ENCODE measurements at places on chromosomes 1 and 21. TPM values are rescaled to one million over a fixed set of nuclear protein-coding genes. Genes with fewer than 3 reads are reported as not detected.

DNA sequence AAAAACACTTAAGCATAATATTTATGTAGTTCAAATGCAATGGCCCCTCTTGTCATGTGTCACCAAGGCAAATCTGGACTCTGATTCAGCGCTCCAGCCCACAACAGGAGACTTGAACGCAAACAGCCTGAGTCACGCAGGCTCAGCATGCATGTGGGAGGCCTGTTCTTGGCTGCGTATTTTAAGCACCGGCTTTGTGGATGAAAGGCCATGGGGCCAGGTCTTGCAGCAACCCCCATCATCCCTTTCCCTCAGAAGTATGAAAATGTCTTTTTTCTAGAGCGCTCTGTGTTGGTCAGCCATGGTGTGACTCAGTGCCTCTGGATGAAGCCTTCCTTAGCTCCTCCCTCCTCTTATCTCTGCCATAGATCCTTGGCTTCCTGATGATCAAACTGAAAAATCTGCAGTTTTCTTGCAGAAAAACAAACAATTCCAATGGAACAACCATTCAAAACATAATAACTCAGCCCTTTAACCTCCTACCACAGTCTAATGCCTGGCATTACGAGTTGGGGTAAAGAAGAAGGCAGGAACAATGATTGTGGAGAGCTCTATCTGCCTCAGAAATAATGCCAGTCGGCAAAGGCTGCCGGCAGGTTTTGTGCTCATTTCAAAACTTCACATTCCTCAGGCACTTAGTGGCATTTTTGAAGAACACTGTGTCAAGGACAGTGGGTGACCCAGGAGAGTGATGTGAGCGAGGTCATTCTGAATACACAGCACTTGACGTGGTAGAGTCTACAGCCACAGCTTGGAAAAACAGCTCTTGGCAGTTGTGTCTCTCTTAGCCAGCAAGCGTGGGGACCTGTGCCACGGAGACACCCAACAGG, 167.5 kb downstream of the CLIC6 start:
- no peak for DNase-seq

GRCh38 chr1:197355248-197355995, 87.4 kb downstream of the CRB1 start:
- DNase-seq = no peak

GNG12 gene
- total RNA-seq = 35.1 TPM

- DNase-seq = no peak
Measured at GRCh38 chr1:17032741-17033140, 21.0 kb upstream of the ATP13A2 start.

DNA sequence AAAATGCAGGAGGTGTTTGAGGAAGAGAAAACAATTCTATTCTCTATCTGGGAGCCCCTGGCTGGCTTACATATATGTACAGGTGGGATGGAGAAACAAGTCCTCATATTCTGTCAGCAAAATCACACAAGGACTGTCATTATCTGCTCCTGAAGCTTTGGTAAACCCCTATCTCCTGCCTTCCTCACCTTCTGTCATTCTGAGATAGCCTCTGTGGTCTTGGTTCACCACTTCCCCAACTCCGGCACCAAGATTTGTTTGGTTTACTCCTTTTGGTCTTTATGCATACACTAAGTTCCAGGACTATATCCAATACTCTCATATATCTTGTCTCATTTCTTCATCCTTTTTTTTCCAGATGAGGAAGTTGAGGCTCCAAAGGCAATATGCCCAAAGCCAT, 551.1 kb downstream of the PLPP3 start:
- no peak for DNase-seq

DNA sequence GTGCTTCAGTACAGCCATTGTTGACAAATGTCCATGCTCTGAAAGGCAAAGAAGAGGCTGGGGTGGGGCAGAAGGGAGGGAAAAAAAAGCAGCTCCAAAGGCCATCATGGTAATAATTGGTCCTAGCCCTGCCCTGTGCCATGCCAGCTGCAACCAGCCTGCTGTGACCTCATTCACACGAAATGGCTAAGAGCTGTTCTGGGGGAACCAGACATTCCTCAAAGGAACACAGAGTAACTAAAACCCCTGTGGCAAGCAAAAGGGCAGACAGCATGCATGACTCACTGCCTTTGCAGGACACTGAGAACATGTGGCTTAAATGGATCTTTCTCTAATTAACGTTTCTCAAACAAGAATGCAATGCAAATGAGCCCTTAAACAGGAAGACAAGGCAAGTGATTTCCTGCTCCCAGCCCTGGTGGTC, 42.3 kb downstream of the STYXL2 start:
- no peak for DNase-seq
